ENCODE measurements at places on chromosomes 1 and 21.
A peak's percentile ranks its signal among the peaks of the same experiment; 100 is the strongest.

GRCh38 chr1:155251566-155251965, 3.7 kb downstream of the ENTREP3 start:
- no peak for DNase-seq

DNA sequence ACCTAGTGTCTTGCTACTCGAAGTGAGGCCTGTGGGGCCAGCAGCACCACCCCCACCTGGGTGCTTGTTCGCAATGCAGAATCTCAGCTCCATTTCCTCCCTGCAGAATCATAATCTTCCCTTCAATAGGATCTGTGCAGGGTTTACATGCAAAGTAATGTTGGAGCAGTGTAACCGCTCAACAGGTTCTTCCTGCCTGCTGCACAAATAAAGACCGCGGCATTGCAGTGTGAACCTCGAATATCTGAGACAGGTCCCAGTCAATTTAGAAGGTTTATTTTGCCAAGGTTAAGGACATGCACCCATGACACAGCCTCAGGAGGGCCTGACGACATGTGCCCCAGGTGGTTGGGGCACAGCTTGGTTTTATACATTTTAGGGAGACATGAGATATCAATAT, 119.2 kb downstream of the TLR5 start:
- DNase-seq: no peak

DNA sequence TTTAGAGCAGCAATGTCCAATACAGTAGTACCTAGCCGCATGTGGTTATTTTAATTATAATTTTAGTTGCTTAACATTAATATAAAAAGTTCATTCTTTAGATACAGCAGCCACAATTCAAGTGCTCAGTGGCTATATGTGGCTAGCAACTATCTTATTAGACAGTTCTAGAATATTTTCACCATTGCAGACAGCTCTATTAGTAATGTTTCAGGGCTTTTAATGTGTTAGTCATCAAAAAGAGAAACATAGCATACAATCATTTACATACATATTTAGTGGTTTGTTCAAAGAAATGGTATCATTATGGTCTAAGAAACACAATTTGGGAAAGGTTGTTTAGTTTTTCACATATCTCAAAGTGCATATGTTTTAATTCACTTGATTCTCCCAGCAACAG, 66.6 kb upstream of the DYNLT5 start:
- no peak for DNase-seq

GRCh38 chr1:102098536-102098935, 101.8 kb upstream of the OLFM3 start:
- DNase-seq: no peak

DNA sequence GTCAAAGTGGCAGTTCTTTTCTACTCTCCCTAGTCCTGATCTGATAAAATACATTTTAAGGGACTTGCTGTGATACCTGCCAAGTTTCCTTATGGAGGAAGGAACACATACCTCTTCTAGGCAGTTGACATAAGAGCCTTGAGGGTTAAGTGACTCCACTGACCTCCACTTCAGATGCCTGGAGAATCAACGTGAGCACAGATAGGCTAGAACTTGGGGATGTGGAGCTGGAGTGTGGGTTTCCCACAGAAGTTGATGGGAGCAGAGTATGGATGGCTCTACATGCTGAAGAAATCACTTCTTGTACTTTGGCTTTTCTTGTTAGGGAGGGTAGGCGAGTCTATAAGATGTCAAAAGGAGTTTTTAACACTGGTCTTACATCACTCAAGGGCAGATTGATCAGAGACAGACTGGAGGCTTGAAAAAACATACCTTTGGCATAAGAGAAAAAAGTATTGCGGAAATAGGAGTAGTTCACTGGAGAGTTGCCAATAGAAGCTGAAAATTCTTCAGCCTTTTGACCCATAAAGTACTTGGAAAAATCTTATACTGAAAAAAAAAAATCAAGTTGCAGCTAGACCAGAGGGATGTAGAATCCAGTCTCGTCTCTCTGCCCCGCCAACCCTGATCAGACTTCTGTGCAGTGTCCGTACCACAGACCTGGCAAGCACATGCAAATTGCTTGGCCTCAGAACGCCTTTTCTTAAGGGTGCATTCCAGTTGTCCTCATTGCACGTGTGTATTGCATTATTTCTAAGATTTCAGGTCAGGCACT, 5.5 kb downstream of the RHOU start:
- no peak for DNase-seq

GRCh38 chr1:59761443-59761842, 53.3 kb upstream of the HOOK1 start:
- no peak for DNase-seq

GRCh38 chr1:15226388-15227255, 20.4 kb upstream of the FHAD1 start:
- DNase-seq: no peak

DNA sequence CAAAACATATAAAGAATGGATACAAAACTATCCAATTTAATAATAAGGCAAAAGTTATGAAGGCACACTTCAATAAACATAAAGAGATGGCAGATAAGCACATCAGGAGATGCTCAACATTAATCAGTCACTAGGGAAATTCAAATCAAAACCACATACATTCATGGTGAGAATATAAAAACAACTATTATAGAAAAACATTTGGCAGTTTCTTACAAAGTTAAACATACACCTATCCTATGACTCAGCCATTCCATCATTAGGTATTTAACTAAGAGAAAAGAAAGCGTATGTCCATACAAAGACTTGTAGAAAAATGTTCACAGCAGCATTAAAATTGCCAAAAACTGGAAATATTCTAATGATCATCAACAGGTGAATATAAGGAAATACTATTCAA, 44.3 kb downstream of the KIFAP3 start:
- no peak for DNase-seq

- DNase-seq: peak; percentile 13
These were observed 24.4 kb upstream of the CLDN14 start for GRCh38 chr21:36504067-36505058.

GRCh38 chr1:42321731-42322130, 13.3 kb downstream of the FOXJ3 start:
- no peak for DNase-seq

GRCh38 chr1:50271968-50272578, 151.2 kb downstream of the DMRTA2 start:
- peak; percentile 70 for DNase-seq

DNA sequence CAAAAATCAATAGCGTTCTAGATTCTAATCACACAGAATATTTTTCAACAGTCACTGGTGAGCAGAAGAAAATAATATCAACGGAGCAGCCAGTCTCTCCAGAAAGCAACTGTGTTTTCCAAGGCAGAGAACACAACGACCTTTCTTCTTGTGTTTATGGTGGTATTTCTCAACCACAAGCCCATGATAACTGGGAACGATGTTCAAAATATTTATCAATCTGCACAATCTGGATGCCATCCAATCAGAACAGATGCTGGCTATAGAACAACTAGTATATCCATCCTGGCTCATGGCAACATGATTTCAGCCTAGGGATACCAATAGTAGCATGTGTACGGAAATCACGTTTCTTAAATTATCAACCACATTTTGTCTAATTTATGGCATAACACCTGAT, 162.7 kb upstream of the RUNX1 start:
- DNase-seq: no peak

- no peak for DNase-seq
These were observed 21.0 kb upstream of the CXADR start for GRCh38 chr21:17491716-17492414.

DNA sequence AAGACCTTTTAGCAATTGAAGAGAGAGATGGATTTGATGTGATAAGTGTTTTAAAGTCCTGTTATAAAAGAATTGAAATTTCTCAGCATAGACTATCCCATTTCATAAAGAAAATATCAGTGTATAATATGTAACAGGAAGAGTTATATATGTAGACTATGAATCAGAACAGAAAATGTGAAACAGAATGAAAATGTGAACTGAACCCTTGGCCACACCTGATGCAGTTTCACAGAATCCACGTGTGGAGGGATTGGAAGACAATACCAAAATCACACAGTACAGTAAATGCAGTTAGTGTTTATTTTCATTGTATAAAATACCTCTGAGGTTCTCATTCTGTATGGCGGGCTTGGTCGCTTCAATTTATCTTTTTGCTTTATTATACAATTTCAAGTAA, 9.9 kb upstream of the SLAMF1 start:
- no peak for DNase-seq

DNA sequence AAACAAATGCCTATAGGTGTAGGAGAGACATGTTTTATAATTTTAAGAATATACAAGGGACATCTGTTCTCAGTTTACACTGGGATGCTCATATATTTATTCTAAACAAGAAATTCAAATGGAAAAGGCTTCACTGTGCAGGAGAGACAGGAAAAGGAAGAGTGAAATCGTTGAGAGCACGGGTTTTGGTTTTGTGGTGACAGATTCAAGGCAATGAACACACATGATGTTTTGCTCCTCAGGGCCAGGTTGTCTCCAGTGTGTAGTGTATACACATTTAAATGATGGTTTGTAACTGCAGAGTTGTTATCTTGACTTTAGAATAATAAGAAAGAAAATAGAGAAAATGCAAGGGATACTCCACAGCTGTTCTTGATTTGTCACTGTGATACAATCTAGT, 73.7 kb downstream of the S1PR1 start:
- DNase-seq: no peak

DNA sequence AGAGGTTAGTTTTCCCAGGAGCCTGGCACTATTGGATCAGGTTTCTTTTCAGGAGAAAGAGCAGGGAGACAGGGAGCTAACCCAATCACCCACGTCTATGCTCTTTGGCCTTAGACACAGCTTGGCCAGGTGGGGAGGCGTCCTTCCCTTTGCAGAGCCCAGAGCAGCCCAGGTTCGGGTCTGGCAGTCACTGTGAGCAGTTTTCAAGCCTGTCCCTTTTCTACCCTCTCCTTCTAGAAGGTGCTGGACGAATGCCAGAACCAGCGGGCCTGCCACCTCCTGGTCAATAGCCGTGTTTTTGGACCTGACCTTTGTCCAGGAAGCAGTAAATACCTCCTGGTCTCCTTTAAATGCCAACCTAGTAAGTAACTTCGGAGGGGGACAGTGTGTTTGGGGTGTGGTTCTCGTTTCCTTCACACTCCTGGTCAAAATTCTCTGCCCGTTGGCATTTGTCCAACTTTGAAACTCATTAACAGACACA, 44.9 kb downstream of the EVA1C start:
- DNase-seq: no peak

DNA sequence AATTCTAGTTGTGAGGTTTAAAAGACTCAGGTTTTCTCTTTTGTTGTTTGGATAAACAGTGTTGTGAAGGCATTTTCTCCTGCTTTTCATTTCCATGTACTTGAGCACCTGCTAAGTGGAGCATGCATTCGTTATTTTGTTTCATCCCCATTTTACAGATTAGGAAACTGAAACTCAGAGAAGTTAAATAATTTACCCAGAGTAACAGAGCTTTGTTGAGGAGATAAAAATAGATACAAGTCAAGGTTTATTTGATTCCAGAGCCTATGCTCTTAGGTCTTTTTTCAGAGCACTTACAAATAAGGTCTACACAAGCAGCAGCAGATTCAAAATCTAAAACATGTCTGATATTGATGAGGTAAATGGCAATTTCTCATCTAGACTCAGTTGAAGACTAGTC, 254.7 kb upstream of the PTBP2 start:
- no peak for DNase-seq

DNA sequence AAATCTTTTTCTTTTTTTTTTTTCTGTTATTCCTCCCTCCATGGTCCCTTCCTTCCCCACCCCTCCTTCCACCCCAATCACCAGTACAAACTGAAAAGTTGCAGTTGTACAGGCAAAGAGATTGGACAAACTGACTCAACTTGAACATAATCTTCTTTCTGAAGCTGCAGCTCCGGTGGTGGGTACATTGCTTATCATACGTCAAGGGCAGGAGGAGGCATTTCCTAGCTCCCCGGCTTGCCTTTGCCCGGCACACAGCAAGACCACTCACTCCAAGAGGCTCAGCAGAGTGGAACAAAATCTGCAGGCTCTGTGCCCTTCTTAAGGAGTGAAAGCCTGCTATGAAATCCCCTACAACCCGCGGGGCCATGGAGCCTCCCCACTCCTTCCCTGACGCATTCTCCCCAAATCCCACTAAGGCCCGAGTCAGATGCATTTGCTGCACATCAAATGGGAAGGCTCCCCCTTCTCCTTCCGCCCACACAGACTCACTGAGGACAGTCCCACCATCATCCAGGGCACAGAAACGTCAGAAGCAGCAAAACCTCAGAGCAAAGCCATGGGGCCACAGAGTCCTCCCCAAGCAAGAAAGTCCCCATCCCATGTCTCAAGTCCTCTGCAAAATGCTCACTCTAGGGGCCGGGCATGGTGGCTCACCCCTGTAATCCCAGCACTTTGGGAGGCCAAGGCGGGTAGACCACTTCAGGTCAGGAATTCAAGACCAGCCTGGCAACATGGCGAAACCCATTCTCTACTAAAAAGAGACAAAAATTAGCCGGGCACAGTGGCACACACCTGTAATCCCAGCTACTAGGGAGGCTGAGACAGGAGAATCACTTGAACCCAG, 45.9 kb downstream of the SYF2 start:
- DNase-seq: no peak

- DNase-seq: no peak
These were observed 455.3 kb downstream of the KCNT2 start for GRCh38 chr1:196152975-196153374.

DNA sequence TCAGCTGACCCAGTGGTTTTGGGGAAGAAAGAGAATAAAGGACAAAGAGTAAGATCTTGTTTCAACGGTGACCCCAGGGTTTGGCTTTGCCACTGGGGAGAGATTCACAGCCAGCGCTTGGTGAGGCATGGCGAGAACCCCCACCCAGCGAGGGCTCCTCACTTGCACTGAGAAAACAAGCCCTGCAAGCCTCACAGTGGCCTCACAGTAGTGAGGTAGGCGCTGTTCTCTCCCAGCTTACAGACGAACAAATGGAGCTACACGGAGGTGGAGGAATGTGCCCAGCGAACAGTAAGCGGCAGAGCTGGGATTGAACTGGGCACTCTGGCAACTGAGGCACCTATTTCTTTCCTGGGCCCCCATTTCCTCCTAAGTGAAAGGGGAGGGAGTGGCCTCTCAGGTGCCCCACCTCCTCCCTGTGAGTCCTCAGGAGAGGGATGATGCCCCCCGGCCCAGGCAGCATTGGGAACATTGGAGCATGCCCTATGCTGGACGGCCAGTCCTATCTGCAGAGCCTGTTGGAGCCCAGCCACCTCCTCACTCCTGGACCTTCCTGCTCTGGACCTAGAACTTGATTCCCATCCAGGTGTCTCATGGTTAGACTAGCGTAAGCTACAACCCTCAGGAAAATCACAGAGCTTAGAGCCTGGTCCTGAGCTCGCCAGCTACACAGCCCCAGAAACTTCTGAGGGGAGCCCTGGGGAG, 73.4 kb upstream of the EDN2 start:
- DNase-seq: no peak

DNA sequence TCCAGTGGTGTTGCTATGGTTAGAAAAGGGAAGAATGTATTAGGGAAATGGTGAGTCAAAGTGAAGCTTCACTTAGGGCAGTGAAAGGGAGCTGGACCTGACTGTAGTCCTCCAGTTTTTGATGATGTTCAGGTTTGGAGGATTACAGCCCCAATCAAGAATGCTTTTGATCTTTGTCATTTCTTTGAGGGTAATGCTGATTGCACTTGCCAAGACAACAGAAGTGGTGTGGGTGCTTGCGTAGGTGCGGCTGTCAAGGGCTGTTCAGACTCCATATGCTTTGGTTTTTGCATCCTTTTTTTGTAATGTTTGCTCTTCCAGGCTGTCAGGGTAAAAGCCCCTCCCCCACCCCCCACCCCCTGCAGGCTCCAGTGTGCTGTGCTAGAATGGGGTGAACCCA, 38.9 kb downstream of the HHAT start:
- no peak for DNase-seq

GRCh38 chr21:28447462-28447861, 545.2 kb downstream of the LTN1 start:
- no peak for DNase-seq

All from NCI-H1436 (cell line).